Foreskin fibroblast (primary cell): ENCODE measurements at places on chromosomes 16 and 17.

DNA sequence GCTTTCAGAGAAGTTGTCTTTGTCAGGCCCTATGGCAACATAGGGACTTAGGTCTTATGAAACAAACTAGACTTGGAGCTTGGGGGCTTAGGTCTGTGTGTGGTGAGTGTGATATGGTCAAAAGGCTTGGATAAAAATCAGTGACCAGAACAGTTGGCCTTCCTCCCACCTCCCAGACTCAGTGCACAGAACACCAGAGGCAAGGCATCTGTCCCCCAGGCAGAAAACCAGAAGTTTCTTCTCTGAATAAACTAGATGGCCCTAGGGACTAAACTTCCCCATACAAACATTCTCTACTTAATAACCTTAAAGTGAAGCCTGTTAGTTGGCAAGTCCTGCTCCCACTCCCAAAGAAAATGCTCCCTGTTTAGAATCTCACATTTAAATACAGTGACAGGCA, 39.2 kb upstream of the PMFBP1 start:
- no peak for DNase-seq

DNA sequence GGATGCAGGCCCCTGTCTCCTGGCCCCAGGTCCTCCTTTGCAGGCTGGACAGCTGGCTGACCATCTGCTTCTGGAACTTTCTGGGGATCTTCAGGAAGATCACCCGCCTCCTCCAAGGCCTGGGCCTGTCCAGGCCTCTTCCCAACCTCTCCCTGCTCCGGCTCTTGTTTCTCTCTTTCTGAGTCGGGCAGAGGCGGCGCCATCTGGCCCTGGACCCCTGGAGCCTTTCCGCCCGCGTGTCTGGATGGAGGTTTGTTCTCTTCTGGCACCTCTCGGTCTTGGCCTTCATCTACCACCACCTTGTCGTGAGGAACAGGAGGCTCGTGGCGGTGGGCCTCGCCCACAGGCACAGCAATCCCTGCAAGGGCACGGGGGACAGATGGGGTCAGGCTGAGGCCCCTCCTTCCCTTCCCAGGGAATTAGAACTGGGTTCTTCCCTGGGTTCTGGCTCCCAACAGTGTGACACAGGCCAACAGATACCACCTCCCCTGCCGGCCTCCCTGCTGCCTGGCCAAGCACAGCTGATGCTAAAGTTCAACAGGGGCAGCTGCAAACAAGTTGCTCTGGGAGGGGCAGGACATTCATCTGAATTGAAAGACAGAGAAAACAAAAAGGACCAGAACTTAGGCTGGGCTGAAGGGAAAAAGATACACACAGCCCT, 13.3 kb downstream of the NDUFAF8 start:
- no peak for DNase-seq

- no peak for DNase-seq
Observed at GRCh38 chr16:49596068-49596467, 222.5 kb downstream of the C16orf78 start.

- DNase-seq, result no peak
Observed at GRCh38 chr17:45433159-45433535, 477 bp upstream of the ARHGAP27 start.

DNA sequence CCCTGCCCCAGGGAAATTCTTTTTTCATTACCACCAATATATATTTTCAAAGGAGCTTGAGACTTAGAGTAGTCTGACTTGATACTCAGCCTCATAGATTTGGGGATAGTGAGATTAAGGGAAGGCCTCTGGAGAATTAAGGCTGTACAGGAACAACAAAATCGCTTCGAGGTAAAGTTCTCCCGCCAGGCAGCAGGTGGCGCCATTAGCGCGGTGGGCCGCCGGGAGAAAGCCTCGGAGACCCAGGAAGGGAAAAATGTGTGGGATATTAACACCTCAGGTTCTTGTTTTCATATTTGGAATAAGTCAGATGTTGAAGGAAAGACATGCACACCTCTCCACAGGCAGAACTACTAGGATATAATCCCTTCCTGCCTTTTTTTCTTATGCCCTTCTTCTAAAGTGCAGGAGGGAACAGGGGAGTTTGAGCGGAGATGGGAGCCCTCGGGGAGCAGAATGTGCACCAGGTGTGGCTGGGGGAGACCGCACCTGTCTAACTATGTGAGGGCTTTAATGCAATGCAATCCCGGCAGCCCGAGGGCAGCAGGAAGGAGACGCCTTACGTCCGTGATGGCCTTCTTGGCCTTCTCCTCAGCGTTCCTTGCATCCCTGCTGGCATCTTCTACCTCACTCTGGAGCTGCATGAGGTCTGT, 25.9 kb downstream of the MYH3 start:
- DNase-seq, result peak; percentile 47
